ENCODE measurements at places on chromosomes 12 and 14.

DNA sequence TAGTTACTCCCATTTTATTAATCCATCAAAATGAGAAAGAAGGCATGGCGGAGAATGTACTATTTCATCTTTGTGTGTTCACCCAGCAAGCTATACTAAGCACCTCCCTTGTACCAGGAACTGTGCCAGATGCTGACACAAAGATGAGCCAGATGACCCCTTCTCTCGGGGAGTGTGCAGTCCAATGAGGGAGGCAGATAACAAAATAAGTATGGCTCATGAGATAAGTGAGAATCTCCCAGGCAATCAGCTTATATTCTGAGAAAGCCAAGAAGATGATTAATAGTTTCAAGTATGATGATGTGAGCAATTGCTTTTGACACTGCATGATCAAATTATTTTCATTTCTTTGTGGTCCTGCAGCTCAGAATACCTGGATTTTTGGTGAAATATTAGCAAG is 1.3 kb upstream of the TMEM233 start:
- DNase-seq = no peak

- DNase-seq = no peak
Observed at GRCh38 chr12:56988207-56988739, 18.1 kb downstream of the ZBTB39 start.

DNA sequence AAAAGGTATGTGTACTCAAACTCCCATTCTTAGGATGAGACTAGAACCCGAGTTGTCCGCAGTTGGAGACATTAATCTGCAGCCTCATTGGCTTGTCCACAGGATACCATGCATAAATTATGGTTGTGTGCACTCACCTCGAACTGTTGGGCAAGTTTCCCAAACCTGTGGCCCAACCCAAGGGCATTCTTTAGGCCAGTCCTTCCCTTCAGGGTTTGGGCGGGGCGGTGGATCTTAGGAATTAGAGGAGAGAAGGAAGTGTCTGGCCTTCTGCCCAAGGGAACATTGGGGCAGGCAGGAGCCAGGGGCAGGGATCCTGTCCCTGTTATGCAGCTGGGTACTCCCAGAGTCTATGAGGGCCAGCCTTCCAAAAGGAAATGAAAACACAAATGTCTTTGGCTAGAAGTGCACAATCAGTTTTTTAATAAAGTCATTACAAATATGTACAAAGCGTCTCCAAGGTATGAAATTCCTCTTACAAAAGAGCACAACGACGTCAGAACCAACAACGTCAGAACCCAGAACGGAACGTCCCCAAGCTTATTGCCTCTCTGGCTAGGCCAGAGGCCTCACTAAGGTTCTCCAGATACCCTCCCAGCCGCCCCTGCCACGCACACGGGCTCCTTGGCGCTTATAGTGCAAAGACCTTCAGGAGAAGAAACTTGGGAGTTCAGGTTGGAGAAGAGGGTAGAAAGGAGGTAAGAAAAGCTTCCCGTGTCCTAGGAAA is 25.3 kb downstream of the HRK start:
- no peak for DNase-seq

DNA sequence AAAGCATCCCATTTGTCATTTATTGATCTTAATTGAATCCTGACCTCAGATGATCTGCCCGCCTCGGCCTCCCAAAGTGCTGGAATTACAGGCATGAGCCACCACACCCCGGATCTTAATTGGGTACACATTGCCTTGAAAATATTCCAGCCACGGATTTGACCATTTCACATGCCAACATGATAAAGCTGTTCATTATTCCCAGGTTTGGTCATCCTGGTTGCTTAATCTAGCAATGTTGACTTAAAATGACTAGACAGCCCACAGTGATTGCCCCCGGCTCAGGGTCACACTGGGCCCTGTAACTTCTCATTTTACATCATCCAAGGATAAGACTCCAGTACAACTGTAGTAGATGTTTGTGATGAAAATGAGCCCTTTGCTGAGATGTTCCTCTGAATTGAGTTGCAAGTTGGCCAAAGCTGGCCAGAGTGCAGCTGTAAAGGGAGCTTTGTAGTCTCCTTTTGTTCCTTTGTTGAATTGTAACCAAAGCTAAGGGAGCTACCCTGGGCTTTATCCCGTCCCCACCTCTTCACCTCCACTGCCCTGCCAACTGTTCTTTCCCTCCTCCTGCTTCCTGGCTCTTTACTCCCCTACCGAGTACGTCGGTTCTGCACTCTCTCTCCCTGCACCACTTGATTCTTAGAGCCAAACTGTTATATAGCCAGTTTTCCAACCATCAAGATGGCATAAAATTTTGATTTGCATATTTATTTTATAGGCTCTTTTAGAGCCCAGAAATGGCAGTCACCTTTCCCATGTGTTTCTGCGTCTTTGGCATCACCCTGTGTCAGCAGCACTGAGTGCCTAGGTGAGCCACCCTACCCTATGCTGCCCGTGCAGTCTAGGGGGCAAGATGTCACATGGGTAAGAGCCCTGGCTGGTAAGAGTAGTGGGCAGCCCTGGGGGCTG is 141.3 kb upstream of the HIF1A start:
- DNase-seq = no peak

DNA sequence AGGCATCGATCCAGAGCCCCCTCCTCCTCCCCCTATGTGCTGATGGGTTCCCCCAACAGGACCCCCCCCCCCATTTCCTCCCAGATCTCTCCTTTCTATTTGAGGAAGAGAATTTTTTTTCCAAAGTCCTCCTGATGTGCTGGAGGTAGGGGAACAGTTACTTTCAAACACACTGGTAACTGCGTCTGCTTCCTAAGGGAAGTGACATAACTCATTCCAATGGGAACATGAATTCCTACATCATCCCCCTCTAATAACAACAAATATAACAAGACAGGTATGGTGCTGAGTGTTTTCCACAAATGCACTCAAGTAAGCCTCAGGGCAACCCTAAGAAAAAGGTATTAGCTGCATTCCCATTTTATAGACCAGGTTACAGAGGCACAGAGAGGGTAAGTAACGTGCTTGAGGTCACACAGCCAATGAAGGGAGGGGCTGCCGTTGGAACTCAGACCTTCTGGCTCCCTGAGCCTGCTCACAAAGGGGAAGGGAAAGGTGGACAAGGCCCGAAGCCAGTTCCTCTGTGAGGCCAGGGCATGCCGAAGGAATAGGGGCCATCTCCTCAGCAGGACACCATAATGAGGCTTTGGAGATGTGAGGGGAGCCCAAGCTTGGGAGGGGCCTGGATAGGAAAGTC is 121.1 kb upstream of the NCOR2 start:
- DNase-seq = no peak

DNA sequence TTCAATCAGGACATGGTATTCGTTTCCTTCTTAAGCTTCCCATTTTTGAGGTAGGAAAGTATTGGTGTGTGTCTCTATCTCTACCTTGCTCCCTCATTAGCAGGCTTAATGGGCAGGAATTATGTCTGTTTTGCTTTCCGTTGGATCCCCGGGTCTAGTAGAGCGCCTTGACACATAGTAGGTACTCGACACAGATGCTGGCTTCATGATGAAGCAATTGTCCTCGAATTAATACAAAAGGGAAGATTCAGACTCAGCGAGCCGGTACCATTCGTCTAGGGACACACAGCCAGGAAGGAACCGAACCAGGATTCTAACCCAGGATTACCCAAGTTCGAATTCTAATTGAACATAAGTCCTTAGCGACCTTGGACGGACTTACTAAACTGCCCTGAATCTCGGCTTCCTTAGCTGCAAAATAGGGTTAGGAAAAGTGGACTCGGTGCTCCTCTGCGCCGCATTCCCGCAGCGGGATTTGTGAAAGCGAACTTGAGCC is 496 bp upstream of the ISCU start:
- no peak for DNase-seq

GRCh38 chr12:11578461-11578993 is 70.9 kb upstream of the ETV6 start:
- DNase-seq = no peak

GRCh38 chr12:52464897-52465296 is 8.7 kb downstream of the KRT6C start:
- DNase-seq = no peak

DNA sequence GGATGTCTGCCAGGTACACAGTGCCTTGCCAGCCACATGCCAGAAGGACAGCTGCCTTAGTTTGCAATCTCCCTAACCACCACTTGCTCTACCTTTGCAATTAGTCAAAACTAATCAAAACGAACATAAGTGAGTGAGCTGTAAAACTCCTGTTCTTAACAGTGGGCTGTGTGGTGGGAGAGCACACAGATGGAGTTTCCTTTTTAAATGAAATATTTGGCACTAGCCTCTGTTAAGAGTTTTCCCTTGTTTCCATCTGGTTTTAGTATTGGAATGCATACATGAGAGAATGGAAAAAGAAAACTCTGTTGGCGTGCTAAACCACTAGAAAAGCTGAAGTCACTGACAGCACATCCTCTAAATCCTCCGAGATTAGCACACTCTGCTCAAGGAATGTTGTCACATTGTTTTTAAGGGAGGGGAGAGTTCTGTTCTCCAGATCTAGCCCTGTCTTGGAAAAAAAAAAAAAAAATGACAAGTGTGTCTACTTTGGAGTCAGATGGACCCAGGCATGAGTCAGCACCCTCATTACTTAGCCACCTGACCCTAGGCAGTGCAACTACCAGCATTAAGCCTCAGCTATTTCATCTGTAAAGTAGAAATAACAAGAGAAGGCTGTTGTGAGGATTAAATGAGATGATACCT is 83.9 kb downstream of the STXBP6 start:
- DNase-seq = peak; percentile 58

- no peak for DNase-seq
Observed at GRCh38 chr12:110234755-110235154, 46.3 kb upstream of the ATP2A2 start.

DNA sequence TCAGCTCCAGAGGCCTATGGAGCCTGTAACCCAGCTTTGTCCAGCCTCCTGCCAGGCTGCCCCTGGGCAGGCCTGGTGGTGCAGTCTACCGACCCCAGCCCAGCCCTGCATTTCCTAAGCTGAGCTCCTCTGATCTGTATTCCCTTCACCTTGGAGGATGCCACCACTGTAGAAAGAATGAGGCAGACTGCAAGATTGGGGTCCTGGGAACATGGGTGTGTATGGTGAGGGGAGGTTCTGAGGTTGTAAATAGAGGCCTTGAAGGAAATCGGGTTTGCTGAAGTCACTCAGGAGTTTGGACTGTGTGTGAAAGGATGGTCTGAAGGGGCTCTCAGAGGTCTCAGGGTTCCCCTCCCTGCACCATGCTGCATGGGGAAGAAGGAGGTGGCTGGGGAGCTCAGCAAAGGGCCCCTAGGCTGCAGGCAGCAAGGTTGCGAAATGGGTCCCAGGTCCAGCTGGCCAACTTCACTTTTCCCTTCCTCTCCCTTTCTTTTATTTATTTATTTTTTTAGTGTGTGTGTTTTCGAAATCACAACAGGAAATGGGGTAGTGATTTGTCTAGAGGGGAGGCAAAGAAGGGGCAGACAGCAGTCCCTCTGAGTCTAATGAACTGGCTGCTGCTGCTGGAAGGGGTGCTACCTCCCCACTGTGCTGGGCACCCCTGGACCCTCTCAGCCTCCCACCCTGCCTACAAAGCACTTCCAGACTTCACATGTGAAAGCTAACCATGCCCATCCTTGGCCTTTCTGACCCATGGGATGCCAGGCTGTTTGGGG is 1.2 kb upstream of the LRP1-AS start:
- peak; percentile 72 for DNase-seq

DNA sequence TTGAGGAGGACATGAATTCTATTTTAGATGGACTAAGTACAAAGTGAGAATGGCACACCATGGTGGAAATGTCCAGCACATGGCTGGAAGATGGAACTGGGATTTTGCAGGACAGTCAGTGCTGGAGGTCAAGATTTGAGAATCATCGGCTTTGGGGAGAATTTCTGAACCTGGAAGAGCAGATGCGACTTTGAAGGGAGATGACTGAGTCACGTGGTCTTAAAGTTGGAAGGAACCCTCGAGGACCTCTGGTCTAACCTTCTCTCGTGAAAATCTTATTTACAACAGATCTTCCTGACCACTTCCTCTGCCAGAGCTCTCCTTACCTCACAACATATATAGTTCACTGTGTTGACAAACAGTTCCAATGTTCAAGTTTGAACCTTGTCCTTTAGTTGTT is 415.4 kb downstream of the ATP23 start:
- no peak for DNase-seq

DNA sequence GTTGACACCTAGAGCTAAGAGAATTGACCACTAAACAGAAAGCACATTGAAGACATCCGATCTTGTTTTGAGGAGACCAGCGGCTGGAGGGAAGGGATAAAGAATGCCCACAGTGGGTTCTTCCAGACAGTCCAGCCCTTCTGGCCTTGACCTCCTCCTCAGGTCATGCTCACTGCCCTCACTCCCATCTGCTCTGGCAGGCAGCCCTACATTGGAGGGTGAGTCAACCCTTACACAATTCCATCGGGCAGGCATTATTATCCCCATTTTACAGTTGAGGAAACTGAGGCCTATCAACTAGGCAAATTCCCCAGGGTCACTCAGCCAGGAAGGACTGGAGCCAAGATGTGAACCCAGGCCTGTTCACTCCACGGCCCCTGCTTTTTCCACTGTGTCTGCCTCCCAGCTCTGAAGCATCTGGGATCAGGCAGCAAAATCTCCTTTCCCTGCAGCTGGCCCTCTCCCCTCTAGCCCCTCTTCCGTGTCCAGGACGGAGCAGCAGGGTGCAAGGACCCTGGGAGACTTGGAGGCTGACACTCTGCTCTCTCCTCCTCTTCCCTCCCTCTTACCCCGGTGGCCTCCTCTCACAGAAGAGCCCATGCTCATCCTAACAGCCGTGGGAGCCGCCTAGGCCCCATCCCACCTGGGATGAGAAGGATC is 5.3 kb downstream of the SCNN1A start:
- no peak for DNase-seq

GRCh38 chr14:102590667-102591099 is 1.8 kb upstream of the RCOR1 start:
- no peak for DNase-seq

- no peak for DNase-seq
Observed at GRCh38 chr14:82642425-82642824, 1108.8 kb upstream of the SEL1L start.

DNA sequence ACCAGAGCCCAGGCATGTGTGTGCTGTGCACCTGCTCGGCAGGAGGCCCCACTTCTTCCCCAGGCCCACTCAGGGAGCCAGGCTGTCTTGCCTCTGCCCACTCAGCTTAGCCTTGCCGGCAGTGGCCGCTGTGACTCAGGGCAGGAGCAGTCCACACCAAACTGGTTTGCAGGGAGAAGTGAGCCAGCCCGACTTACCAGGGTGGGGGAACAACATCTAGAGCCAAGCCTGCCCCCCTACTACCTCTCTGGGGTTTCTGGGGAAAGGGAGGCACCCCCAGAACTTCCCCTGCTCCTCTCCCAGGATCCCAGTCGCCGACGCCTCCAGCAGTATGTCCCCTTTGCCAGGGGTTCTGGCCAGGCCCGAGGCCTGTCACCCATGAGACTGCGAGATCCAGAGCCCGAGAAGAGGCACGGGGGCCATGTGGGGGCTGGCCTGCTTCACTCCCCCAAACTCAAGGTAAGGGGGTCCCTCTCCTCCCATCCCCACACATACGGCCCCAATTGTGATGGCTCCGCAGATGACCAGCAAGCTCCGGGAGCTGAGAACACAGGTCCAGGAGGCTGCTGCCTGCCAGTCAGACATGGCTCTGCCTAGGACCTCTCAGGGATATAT is 3.0 kb downstream of the PLEKHG6 start:
- DNase-seq = no peak

All from Ammon's horn (tissue), 1 donor.